ENCODE measurements at places on chromosomes 12 and 14. TPM values are rescaled to one million over a fixed set of nuclear protein-coding genes. Genes with fewer than 3 reads are reported as not detected.

GRCh38 chr12:101763246-101763931 is 24.1 kb upstream of the SYCP3 start:
- DNase-seq = no peak

- no peak for DNase-seq
Observed at GRCh38 chr14:33904609-33905008, 46.3 kb downstream of the EGLN3 start.

DNA sequence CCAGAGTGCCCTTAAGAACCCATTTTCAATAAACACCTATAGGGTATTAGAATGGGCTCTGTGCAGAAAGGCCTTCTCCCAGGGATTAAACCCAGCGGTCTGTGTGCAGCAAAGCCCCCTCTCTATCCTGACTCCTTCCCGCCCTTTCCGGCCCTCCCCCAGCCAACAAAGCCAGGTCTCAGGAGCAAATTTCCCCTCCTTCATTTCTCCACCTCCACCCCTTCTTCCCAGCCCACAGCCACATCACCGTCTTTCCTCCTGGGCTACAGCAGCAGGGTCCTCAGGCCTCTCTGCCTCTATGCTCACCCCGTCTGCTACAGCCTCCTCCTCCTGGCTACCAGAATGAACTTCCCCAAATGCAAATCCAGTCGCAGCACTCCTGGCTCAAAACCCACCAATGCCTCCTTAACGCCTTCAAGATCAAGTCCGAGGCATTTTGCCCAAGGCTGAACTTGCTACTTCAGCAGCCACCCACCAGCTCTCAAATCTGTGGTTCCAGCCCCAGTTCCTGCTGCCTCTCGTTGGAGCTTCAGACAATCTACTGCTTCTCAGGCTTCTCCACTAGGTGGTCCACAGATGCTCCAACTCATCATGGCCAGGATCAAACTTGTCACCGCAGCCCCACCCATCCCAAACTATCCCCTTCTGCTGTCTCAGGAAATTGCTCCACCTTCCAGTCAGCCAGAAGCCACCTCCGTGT is 134.8 kb downstream of the BCL11B start:
- peak; percentile 44 for DNase-seq

- no peak for DNase-seq
Observed at GRCh38 chr14:53365486-53366130, 212.5 kb upstream of the DDHD1 start.

DNA sequence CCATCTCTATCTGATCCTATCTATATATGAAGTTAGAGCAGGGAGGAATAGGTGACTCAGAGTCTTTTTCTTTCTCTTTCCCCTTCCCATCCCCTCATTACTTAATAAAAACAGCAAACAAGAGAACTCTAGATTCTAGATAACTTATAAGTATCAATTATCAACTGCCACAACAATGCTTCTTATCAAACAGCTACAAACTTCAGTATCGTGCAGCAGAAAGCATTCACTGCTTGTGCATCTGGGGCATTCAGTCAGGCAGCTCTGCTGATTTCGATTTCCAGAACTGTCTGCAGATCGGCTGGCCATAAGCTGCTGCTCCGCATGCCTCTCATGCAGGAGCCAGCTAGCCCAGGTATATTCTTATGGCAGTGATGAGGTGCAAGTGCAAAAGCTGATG is 19.4 kb downstream of the A2ML1 start:
- no peak for DNase-seq

- no peak for DNase-seq
Observed at GRCh38 chr12:53365245-53365904, 14.6 kb upstream of the SP1 start.

DNA sequence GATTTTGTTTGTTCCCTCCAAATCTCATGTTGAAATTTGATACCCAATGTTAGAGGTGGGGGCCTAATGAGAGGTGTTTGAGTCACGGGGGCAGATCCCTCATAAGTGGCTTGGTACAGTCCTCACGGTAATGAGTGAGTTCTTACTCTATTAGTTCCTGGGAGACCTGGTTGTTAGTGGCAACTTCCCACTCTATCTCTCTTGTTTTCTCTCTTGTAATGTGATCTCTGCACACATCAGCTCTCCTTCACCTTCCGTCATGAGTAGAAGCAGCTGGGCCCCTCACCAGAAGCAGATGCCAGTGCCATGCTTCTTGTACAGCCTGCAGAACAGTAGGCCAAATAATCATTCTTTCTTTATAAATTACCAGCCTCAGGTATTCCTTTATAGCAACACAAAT is 29.6 kb upstream of the KCNK10 start:
- DNase-seq = no peak

GRCh38 chr12:109289551-109289950 is 19.5 kb downstream of the FOXN4 start:
- DNase-seq = no peak

DNA sequence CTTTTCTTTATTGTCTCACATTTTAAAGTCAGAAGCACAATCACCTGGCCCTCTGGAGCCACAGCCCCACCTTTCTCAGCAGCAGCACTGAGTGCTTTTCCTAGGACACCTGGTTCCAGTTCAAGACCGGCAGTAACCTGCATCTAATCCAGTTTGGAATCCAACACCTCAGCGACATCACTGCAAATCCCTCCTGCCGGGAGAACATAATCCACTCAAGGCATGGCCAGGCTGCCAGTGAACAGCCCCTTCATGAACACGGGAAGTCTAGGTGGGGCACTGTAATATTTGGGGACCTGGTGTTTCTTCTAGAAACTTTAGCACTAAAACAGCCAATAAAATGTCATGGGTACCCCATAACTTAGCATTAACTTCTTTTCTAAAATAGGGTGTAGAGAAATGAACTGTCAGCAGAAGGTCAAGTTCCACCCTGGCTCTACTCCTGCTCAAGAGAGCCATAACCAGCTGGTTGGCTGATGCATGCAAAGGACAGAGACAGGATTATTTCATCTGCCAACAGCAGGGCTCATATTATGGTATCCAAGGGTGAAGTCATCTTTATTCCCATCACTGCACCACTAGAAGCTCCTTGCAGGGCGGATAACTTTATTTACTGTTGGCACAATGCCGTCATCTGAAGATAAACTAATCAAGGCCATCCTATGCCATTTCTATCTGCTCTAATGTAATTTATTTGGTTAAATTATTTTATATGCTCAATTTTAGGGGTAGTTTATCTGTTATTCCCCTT is 76.7 kb downstream of the TTC7B start:
- peak; percentile 56 for DNase-seq

GRCh38 chr12:10690906-10691305 is 17.1 kb upstream of the STYK1 start:
- no peak for DNase-seq

GRCh38 chr12:88036353-88036965 is 7.3 kb upstream of the C12orf50 start:
- DNase-seq = no peak

DNA sequence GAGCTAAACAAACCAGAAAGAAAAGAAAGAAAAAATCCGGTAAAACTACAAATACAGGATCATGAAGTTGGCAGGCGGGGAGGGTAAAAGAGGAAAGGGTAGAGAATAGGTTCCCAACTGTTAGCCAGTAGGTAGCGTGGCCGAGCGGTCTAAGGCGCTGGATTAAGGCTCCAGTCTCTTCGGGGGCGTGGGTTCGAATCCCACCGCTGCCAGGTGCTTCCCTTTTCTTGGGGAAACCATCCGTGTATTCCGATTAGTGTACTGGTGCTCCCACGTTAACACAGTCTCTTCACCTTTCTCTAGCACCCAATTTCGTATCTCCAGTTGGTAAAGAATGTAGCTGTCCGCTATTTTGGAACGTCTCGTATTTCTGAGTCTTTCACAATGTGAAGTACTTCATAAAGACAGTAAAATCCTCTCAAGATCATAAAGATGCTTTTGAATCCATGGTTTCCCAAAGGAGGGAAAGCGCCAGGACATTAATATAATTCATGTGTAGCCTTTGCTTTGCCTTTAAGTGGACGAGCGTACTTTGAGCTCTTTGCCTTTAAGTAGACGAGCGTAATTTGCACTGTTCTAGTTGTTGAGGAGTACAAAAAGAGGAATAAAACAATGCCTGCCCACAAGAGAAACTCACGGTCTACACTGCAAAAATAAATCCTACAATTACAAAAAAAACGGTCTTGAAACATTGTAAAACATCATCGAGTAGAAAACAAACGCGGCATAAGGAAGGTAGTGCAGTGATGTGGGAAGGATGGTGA is 19.0 kb upstream of the RNASE12 start:
- DNase-seq = peak; percentile 94

- DNase-seq = no peak
Observed at GRCh38 chr12:80268924-80269749, 169.8 kb downstream of the OTOGL start.

- no peak for DNase-seq
Observed at GRCh38 chr14:69464379-69464778, 20.1 kb upstream of the PLEKHD1 start.

GRCh38 chr14:93239869-93240677 is 33.0 kb downstream of the UBR7 start:
- DNase-seq = no peak

DNA sequence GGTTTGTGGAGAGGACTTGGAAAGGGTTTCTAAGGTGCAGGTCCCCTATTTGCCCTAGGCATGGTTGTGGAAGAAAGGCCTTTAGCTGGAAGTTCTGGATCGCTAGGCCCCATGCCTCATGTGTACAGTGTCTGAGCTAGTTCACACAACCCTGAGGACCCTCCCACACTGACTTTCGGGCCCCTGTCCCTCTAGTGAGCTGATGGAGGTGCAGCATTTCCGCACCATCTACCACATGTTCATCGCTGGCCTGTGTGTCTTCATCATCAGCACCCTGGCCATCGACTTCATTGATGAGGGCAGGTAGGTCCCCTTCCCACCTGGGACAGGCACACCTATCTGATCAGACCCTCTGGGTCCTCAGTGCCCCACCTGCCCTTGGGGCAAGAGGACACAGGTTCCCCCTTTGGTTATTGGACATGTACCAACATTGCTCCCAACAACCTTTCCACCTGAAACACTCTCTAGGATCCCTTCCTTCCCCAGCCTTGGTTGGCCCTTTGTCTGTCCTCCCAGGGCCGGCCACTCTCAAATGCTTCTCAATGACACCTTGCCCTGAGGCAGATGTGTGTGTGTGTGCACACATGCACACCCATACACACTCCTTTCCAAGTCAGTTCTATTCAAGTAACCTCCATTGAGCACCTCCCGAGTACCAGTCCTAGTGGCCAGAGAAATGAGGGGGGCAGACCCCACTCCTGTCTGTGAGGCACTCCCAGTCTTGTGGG is 2.6 kb downstream of the SOAT2 start:
- DNase-seq = peak; percentile 35

GRCh38 chr12:108811411-108812180 is 45.8 kb downstream of the SSH1 start:
- DNase-seq = no peak

DNA sequence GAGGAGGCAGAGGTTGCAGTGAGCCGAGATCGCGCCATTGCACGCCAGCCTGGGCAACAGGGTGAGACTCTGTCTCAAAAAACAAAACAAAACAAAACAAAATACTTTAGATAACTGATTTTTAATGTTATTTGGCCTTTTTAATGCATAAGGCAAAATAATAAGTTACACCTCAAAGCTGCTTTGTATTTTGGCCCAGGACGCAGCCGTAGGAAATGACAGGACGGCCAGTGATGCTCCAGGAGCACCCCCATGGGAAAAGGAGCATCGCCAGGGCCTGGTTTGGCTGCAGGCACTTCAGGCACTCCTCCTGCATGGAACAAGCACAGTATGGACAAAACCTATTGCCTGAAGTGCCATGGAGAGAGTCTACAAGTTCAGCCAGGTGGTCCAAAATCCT is 3.5 kb upstream of the NFKBIA start:
- DNase-seq = no peak

Gene HOXC13
- not detected for total RNA-seq

Gene CLEC14A
- total RNA-seq = 0.59 TPM

Gene NFKBIA
- total RNA-seq = 188 TPM

Gene NKX2-8
- total RNA-seq = not detected

Gene OVCH1
- not detected for total RNA-seq

Gene DHRS4L2
- total RNA-seq = 14.8 TPM

Gene CCDC59
- 56.8 TPM for total RNA-seq

Gene NAV3
- total RNA-seq = 0.86 TPM

Gene TAS2R20
- total RNA-seq = 2.0 TPM

Gene TAS2R13
- 1.2 TPM for total RNA-seq

Gene FAM222A
- total RNA-seq = 21.9 TPM

Gene HOMEZ
- 21.4 TPM for total RNA-seq

Gene SERPINA10
- not detected for total RNA-seq
